ENCODE measurements at places on chromosomes 5 and 9. TPM values are rescaled to one million over a fixed set of nuclear protein-coding genes. Genes with fewer than 3 reads are reported as not detected.

The TAF1L gene
- total RNA-seq, result not detected

- no peak overlapping the region for H3K27ac ChIP-seq
- no peaks in the 10 kb centered on the region for H3K36me3 ChIP-seq
- no peak overlapping the region for H3K4me3 ChIP-seq
- DNase-seq, result no peak
- H3K4me1 ChIP-seq, result no peaks in the 10 kb centered on the region
These were observed 32.7 kb upstream of the KCNMB1 start for GRCh38 chr5:170421826-170422225.

- H3K4me3 ChIP-seq, result no peak overlapping the region
- H3K27me3 ChIP-seq, result no peaks in the 10 kb centered on the region
- DNase-seq, result no peak
- H3K4me1 ChIP-seq, result no peaks in the 10 kb centered on the region
- H3K36me3 ChIP-seq, result no peaks in the 10 kb centered on the region
These were observed 285.8 kb upstream of the MEF2C start for GRCh38 chr5:89168766-89169165.

The LRRC19 gene
- total RNA-seq, result 0.08 TPM

The NCBP1 gene
- total RNA-seq, result 11.3 TPM

DNA sequence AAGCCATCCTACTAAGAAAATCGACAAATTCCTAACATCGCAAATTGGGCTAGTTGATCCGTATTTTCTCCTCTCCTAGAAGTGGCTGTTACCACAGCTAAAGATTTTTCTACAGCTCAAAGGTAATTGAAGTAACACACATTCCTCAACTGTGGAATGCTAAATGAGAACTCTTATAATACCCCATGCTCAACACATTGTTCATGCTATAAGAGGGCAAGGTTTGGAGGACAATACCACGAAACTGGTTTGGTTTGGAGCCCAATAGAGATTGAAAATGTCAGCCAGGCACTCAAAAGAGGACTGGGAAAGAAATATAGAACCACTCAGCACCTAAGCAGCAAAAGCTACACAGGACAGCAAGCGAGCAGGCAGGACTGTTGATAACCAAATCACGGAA, 10.1 kb downstream of the TXN start:
- peaks cover under 1% of the 10 kb centered on the region for H3K4me1 ChIP-seq
- no peaks in the 10 kb centered on the region for H3K36me3 ChIP-seq
- H3K27me3 ChIP-seq, result no peaks in the 10 kb centered on the region
- no peak for DNase-seq
- no peak overlapping the region for H3K4me3 ChIP-seq

The SCGB3A2 gene
- total RNA-seq, result 0.24 TPM

- H3K4me3 ChIP-seq, result no peak overlapping the region
- no peak overlapping the region for H3K27ac ChIP-seq
- DNase-seq, result no peak
These were observed 51.9 kb upstream of the IFNK start for GRCh38 chr9:27472195-27472594.

DNA sequence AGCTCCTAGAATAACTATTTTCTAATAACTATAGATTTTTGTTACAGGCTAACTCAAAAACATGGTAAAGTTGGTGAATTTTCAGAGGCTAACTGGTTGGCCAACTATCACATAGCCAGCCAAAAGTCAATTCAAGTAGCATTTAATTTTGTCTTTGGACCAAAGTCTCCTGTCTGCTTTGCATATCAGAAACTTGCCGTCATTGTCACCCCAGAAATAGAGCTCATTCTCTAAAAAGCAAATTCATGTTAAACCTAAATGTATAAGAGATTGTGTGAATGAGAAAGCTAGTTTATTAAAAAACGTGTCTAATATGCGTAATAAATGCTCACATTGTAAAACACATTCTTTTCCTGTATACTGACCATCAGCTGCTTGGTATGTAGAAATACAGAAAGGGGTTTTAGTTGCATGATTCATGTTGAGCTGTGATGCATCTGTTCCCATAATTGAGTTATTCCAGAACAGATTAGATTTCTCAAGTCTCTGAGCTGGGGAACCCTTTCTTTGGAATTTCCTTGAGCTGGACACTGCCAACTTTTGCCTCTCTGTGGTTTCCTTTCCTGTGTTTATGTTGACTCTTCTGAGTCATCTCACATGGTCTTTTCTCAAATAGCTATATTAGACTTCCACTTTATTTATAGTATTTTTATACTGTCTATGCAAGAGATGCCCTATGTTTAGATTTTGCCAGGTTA, 7.3 kb downstream of the SRFBP1 start:
- peaks cover 20% of the 10 kb centered on the region for H3K4me1 ChIP-seq
- DNase-seq, result no peak
- no peak overlapping the region for H3K4me3 ChIP-seq
- H3K27ac ChIP-seq, result no peak overlapping the region
- no peaks in the 10 kb centered on the region for H3K27me3 ChIP-seq

The NRG2 gene
- 2.6 TPM for total RNA-seq

DNA sequence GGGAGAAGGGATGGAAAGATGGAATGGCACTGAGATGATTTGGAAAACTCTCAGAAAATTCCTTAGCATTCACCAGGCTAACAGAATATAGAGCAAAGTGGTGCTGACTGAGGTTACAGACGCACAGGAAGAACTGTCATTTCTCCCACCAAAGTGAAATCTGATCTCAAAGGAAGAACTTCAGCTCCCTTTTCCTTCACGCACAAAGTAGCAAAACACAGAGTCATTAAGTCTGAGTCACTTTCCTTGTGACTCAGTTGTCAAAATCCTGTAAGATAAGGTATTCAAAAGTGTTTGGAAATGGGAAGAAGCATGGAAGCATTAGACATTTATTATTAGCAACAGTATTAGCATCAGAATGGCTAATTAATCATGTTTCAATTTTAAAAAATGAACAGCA, 11.7 kb downstream of the MPDZ start:
- H3K4me3 ChIP-seq, result no peak overlapping the region
- H3K4me1 ChIP-seq, result no peaks in the 10 kb centered on the region
- no peak overlapping the region for H3K27ac ChIP-seq
- no peaks in the 10 kb centered on the region for H3K27me3 ChIP-seq
- DNase-seq, result no peak

The SLC45A2 gene
- total RNA-seq, result not detected

The PCDHGA5 gene
- total RNA-seq, result 1.8 TPM

The TAL2 gene
- not detected for total RNA-seq

DNA sequence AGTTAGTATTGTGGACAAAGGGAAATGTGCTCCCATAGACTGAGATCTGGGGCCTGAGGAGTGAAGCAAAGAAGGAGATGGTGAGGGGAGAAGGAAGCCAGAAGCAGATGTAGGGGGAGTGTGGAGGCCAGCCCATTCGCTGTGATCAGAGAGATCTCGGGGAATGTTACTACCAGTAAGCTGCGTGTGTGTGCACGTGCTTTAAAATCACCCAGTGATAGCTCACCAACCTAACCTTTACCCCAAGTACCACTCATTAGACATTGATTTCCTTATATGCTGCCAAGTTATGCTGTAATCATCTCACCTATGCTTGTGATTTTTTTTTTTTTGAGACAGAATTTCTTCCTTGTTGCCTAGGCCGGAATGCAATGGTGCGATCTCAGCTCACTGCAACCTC, 659.1 kb downstream of the IRX1 start:
- no peaks in the 10 kb centered on the region for H3K27me3 ChIP-seq
- H3K27ac ChIP-seq, result no peak overlapping the region
- no peak for DNase-seq
- H3K4me3 ChIP-seq, result no peak overlapping the region
- no peaks in the 10 kb centered on the region for H3K4me1 ChIP-seq
- no peaks in the 10 kb centered on the region for H3K36me3 ChIP-seq

- no peak overlapping the region for H3K4me3 ChIP-seq
- no peak overlapping the region for H3K27ac ChIP-seq
- H3K27me3 ChIP-seq, result no peaks in the 10 kb centered on the region
- H3K36me3 ChIP-seq, result no peaks in the 10 kb centered on the region
These were observed 1211.5 kb upstream of the CDH9 start for GRCh38 chr5:28249771-28250415.

DNA sequence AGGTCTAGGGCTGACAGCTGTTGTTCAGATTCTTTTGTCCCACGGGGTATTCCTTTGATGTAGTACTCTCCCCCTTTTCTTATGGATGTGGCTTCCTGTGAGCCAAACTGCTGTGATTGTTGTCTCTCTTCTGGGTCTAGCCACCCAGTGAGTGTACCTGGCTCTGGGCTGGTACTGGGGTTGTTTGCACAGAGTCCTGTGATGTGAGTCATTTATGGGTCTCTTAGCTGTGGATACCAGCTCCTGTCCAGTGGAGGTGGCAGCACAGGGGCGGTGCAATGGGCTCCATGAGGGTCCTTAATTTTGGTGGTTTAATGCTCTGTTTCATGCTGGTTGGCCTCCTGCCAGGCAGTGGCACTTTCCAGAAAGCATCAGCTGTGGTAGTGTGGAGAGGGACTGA, 161.3 kb downstream of the CAVIN4 start:
- no peaks in the 10 kb centered on the region for H3K36me3 ChIP-seq
- DNase-seq, result no peak
- no peaks in the 10 kb centered on the region for H3K27me3 ChIP-seq
- H3K4me1 ChIP-seq, result no peaks in the 10 kb centered on the region

DNA sequence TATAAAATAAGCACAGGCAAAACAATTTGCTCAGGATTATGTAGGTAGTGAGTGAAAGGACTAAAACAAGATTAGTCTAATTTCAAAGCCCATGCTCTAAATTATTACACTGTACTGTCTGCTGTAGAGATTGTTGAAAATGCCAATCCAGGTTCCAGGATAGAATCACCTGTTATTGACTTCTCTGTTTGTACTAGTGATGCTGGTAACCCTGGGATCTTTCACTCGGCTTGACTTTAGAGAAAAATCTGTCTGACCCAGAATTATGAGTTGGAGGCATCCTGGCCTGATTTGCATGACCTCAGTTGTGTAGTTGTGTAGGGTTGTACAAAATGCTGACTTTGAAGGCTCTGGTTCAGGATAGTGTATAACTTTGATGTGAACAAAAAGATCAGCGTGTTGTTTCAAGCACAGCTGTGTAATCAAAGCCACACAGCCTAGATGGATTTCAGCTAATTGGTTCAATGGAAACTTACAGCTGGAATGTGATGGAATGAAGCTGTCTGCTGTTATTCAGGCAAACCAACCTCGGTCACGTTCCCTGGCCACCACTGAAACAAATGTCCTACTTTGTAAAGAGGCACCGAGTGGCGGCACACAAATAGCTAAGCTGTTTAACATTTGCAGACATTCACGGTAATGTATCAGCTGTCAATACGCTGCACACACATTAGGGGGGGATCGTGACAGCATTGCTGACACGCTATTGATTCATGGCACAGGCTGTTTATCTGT, 340.3 kb downstream of the KCTD16 start:
- no peaks in the 10 kb centered on the region for H3K36me3 ChIP-seq
- H3K27me3 ChIP-seq, result no peaks in the 10 kb centered on the region
- H3K27ac ChIP-seq, result no peak overlapping the region
- H3K4me3 ChIP-seq, result peak overlapping the region; percentile 15

DNA sequence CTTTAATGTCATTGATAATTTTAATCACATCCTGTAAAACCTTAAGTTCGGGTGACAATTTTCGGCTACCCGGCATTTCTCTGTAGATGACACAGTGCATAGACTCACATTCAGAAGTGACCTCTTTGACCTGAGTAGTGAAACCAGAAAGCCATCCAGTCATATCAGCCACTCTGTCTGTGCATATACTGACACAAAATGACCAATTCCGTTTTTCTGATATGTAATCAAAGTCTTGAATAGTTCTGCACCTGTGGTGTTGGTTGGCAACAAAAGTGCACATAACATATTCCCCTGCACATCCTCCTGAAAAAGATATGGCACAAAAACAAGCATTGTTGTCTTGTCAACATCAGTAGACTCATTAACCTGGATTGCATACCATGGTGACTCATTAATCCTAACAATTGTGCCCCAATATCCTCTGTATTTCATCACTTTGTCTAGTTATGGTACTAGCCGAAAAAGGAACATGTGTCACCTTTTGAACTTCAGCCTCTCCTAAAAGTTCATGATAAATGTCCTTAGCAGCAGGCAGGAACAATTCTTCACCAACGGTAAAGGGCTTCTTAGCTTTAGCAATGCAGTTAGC, 4.6 kb upstream of the HNRNPA0 start:
- H3K4me3 ChIP-seq, result no peak overlapping the region
- no peaks in the 10 kb centered on the region for H3K4me1 ChIP-seq
- H3K27ac ChIP-seq, result no peak overlapping the region

DNA sequence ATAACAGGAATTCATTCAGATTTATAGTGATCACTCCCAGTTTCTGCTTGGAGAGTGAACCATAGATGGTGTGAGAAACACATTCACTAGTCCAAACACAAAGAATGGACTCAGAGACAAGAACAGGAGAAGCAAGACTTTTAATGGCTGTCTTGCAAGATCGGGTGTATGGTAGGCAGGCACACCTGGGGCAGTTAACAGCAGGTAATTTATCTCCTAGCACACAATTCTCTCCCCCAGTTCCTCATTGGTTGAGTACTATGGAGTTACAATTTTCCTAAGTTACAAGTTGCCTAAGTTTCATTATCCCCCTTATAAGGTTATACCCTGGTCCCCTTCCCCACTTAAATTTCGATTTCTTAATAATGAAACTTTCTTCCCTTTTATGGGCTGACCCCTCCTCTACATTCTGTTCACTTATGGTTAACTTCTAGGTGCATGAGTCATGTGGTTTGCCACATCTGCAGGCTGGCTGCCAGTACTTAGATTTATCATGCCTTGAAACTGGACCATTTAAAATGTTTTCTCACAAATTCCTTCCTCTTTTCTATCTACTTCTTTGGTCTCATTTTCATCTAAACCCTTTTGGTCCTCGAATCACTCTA, 623.3 kb downstream of the HINT1 start:
- H3K36me3 ChIP-seq, result no peaks in the 10 kb centered on the region
- no peak overlapping the region for H3K4me3 ChIP-seq
- H3K4me1 ChIP-seq, result no peaks in the 10 kb centered on the region
- no peak for DNase-seq
- H3K27ac ChIP-seq, result no peak overlapping the region
- H3K27me3 ChIP-seq, result no peaks in the 10 kb centered on the region

GRCh38 chr5:109164001-109164400, 245.8 kb downstream of the PJA2 start:
- no peak overlapping the region for H3K4me3 ChIP-seq
- no peak for DNase-seq
- H3K27me3 ChIP-seq, result no peaks in the 10 kb centered on the region
- no peaks in the 10 kb centered on the region for H3K36me3 ChIP-seq

The WDR31 gene
- 4.4 TPM for total RNA-seq

The LHX3 gene
- total RNA-seq, result not detected

DNA sequence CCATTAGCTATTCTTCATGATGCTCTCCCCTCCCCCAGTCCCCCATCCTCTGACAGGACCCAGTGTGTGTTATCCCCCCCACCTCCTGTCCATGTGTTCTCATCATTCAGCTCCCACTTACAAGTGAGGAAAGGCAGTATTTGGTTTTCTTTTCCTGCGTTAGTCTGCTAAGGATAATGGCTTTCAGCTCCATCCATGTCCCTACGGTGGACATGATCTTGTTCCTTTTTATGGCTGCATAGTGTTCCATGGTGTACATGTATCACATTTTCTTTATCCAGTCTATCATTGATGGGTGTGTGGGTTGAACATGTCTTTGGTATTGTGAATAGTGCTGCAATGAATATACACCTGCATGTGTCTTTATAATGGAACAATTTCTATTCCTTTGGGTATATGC, 101.3 kb upstream of the ICE1 start:
- H3K27ac ChIP-seq, result no peak overlapping the region
- no peaks in the 10 kb centered on the region for H3K4me1 ChIP-seq
- H3K4me3 ChIP-seq, result no peak overlapping the region
- no peak for DNase-seq
